NCI-H748 treated with DMSO at 0.1 percent for 48 hours (cell line): ENCODE measurements at places on chromosomes 6 and 20.

- DNase-seq: no peak
Measured at GRCh38 chr6:112015725-112016124, 38.2 kb upstream of the CCN6 start.

DNA sequence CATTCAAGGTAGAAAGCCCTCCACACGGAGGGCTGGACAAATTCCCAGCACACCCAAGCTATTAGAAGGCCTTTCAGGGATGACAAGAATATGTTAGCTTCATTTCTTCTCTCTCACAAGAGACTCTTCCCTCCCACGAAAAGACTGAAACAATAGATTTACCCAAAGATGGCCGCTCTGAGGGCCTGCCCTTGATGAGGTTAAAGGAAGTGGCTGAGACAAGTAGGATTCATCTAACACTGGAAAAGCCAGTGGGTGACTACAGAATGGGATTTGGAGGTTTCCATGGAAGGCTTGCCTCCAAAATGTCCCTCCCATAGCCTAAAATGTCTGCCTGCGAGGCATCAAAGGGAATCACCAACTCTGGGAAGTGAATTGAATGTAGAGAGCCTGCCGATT is 277.6 kb downstream of the CLIC5 start:
- DNase-seq: no peak

GRCh38 chr6:123909989-123910388 is 106.3 kb downstream of the NKAIN2 start:
- peak; percentile 94 for DNase-seq

- DNase-seq: no peak
Measured at GRCh38 chr6:154080461-154081189, 41.6 kb downstream of the OPRM1 start.

GRCh38 chr6:14665827-14666724 is 548.5 kb downstream of the CD83 start:
- no peak for DNase-seq

DNA sequence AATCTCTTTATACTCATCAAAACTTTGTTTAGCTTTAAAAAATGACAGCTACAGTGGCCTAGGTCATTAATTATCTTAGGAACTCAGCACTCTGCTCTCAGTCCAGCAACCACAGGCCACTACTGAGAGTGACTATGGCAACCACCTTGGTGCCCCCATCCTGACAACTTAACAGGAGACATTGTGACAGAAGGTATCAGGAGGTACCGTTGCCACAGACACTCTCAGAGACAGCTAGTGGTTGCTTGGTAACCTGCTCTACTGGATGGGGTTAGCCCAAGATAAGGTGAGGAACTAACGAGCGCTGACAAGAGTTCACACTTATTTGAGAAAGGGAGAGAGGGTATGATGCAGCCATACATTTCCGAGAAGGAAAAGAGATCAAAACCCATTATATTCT is 76.1 kb upstream of the TFAP2D start:
- DNase-seq: no peak

DNA sequence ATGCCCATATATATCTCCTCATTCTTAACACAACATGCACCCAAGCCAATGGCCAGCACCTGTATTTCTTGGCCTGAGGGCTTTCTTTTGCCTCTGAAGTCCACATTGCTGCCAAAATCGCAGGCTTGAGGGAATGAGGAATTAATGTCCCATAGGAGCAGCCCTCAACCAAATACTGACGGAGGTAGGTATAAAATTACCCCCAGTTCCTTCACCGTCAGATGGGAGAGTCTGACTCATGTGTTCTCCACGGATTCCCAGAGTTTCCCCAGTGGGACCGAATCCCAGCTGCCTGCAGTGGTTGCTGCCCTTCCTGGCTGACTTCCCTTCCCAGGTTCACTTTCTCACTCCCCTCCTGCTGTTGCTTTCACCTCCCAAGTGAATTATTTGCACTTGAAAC is 602.2 kb upstream of the NOX3 start:
- DNase-seq: no peak

DNA sequence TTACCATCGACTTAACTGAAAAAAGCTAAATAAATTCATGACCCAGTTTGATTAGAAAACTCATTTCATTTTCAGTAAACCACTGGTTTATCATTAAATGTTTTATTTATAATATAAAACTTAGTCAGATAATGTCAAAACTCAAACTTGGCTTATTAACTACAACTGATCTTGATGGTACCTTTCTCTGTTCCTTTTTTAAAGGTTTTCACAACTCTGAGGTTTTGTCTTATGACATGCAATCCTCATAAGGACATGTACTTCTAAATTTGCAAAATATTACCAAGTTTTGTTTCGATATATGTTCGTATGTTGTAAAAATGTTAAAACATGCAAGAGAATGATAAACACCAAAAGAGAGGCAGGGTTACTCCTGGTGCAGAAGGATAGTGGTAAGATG is 82.5 kb upstream of the PDE10A start:
- DNase-seq: no peak

DNA sequence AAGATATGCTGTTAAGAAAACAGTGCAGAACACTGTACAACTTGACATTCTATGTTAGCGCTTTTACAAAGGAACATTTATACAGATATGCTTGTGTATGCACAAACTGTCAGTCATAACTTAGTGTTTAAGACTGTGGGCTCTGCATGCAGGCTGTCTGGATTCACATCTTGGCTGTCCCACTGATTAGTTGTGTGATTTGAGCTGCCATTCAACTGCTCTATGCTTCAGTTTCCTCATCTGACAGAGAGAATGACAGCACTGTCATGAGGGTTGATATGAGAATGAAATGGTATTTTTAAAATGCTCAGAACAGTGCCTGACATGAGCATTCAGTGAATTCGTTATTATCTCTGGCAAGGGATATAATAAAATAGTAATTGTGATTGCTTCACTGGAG is 8.7 kb downstream of the SLC25A27 start:
- no peak for DNase-seq

GRCh38 chr6:169868458-169868857 is 117.0 kb downstream of the ERMARD start:
- DNase-seq: no peak

DNA sequence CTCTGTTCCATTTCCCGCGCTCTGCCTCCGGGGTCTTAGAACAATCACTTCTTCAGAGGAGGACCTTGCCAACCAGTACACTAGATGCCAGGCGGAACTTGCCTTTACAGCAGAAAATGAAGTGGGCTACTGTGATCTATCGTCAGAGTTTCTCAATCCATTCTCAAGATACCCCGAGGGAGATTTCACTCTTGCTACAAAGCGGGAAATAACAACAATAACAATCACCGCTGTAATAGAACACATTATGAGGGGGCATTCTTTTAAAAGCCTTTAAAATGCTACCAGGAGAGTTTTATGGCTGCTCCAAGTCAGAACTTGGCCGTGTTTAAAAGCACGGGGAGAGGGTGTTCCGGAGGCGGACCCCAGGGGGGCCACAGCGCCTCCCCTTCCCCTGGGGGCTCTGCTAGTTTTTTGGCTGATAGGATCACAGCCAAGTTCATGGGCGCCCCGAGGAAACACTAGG is 617.0 kb upstream of the AGPAT4 start:
- no peak for DNase-seq

GRCh38 chr6:84218091-84218490 is 9.4 kb downstream of the CEP162 start:
- DNase-seq: no peak

DNA sequence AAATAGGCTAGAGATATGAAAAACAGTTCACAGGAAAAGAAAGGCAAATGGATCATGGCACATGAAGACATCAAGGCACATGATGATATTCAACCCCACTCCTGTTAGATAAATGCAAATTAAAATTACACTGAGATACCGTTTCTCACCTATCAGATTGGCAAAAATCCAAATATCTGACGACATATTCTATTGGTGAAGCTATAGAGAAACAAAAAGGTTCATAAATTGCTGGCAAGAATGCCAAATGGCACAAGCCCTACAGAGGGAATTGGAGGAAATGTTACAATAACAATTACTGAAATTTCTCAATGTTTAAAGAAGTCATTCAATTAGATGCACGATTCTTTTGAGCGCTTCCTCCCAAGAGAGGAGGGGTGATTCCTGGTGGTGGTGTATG is 45.3 kb upstream of the DSN1 start:
- DNase-seq: no peak

GRCh38 chr20:48195121-48195870 is 410.0 kb upstream of the SULF2 start:
- DNase-seq: no peak

DNA sequence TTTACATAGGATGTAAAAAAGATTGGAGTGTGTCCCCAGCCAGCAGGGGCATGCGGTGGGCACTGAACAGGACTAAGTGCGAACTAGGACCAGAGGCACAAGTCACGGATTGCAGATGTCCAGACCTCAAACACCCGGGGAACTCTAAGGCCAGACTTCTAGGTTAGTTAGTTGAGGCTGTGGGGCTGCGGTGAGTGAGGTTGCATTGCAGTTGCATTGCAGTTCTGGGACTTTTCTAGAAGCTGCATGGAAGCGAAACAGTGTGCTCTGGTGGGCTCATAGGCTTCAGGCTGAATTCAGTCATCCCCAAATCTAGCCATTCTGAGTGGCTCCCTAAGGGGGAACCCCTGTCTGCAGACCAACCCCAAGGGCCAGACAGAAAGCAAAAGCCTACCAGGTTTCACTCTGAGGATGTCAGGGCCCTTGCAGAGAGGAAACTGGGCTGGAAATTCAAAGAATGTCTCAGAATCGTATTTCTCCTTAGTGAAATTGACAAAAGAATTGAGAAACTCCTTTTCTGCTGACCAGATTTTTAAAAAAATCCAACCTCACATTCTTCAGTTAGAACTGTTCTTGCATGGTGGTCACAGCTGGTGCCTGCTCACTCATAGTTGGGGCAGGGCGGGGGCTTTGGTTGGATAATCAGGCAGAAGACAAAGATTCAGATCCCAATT is 182.8 kb downstream of the ZDHHC14 start:
- DNase-seq: no peak

- DNase-seq: no peak
Measured at GRCh38 chr20:19834783-19835182, 76.7 kb downstream of the RIN2 start.

DNA sequence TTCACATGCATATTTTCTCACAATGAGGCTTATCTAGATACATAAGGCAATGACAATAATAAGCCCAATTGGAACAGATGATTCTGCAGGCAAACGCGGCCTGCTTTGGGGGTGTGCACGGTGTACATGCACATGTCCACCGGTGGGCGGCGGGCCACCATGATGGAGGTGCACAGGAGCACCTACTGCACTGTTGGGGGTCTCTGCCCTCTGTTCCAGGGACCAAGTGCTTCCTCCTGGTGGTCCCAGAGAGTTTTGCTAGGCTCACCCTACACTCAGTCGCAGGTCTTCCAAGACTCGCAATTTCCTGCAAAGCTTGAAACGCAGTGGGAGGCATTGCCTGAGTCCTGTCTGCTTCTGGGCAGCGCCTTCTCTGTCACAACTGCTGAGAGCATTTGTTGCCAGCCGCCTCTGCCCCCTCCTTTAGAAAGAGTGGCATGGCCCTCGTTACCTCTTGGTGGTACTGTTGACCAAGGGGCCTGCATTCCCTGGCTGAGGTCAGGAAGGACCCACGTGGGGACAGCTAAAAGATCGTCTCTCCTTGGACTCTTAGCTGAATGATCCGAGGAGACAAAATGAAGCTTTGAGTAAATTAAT is 135.3 kb downstream of the ERMARD start:
- no peak for DNase-seq

DNA sequence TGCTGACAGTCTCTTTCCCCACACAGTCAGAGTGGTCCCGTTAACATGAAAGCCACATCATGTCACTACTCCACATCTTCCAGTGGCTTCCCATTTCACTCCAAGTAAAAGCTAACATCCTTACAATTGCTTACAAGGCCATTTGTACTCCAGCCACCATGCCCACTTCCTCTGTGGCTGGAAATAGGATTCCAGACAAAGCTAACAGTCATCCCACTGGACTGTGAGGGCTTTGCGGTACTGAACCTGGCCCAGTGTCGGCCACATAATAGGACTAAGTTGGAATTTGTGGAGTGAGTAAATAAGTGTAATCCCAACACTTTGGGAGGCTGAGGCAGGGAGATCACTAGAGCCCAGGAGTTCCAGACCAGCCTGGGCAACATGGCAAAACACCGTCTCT is 10.9 kb downstream of the CCM2L start:
- no peak for DNase-seq

DNA sequence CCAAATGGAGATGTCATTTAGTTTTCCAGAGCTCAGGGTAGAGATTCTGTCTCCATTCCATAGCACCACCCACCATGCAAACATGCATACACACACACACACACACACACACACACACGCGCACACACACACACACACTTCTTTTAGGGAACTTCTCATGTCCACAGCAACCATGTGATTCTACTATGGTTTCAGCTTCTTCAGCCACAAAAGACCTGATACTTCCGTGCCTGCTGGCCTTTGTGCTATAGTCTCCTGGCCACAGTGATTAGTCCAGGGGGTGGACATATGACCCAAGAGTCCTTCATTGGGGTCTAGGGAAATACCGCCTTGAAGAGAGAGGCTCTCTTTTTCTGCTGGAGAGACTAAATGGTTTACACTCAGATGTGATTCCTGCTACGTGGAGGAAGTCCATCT is 53.5 kb downstream of the CARMIL1 start:
- no peak for DNase-seq

DNA sequence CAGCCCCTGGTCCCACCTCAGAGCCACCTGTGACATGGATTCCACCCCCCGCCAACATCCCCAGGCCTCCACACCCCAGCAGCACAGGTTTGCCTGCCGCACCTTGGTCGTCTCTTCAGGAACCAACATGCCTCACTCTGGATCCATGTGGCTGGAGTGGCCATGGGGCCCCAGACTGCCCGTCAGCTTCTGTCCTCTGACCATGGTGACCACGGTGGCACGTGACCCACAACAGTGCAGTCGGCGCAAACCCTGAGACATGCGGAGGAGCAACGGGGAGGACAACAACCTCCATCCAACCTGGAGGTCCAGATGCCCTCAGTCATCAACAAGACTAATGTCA is 85.6 kb downstream of the ANKRD60 start:
- DNase-seq: no peak

- DNase-seq: no peak
Measured at GRCh38 chr20:51412333-51412871, 130.1 kb downstream of the NFATC2 start.

- DNase-seq: no peak
Measured at GRCh38 chr20:63941282-63942081, 14.7 kb downstream of the UCKL1 start.

- no peak for DNase-seq
Measured at GRCh38 chr6:70717038-70717801, 49.5 kb downstream of the SMAP1 start.
